ENCODE measurements at places on chromosomes 1 and 21.

- DNase-seq, result peak; percentile 82
These were observed 36.8 kb upstream of the RPF1 start for GRCh38 chr1:84442256-84442655.

DNA sequence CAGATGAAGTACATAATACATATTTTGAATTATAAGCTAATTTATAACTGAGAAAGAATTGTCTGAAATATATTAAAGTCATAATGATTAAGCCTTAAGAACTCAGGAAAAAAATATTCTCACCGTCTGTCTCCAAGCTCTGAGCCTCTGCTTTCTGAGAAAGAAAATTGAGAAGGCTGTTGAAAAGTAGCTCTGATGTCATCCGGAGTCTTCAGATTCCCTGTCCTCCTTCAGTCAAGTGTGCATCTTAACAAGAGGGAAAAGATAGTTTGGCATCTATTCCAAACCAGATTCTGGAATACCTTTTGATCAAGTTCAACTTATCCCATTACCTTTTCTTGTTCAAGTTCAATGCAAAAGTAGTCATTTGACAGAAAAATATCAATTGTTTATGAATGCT is 50.6 kb downstream of the NRIP1 start:
- no peak for DNase-seq

GRCh38 chr1:33295023-33295422 is 25.9 kb downstream of the A3GALT2 start:
- DNase-seq, result no peak

DNA sequence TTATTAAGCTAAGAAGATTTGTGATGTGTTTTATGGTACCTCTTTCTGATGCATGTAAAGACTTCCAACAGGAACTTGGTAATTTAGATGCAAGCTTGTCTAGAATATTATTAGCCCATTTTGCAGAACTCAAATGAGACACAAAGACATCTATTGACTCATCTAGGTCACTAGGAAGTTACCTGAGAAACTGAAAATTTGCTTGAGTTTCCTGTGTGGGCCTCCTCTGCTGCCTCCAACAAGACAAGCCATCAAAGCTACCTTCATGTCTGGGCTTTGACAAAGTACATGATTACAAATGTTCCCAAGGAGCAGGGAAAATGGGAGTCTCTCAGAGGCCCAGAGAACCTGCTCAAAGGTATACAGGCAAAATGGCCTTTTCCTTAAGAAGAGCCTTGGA is 5.6 kb downstream of the RUNX1 start:
- no peak for DNase-seq

GRCh38 chr1:153598309-153599172 is 14.4 kb downstream of the S100A16 start:
- no peak for DNase-seq

- no peak for DNase-seq
These were observed 7.3 kb downstream of the CD244 start for GRCh38 chr1:160855181-160855981.

DNA sequence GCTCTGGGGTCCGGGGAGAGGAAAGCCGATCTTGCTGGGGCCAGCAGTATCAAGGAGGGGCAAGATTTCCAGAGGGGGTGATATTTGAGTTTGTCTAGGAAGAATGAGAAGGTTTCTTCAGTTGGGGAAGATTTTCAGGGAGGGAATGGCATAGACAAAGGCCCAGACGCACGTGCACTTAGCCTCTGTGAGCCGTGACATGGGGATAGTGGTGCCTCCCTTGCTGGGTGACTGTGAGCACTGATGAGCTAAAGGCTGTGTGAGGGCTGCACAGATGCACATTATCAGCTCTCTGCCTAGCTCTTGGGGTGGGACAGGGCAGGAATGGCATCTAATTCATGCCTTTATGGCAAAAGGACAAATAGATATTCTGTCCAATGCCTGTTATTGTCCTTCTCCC is 1.8 kb downstream of the CDCP2 start:
- no peak for DNase-seq

All from AG04449 (cell line).